ENCODE measurements at places on chromosomes 4 and X. TPM values are rescaled to one million over a fixed set of nuclear protein-coding genes. Genes with fewer than 3 reads are reported as not detected.

Gene COL4A5
- 75.1 TPM for total RNA-seq

Gene LGI2
- 0.33 TPM for total RNA-seq

Gene DCAF12L2
- total RNA-seq = 0.29 TPM

- no peak for DNase-seq
Measured at GRCh38 chr4:73006286-73006990, 63.1 kb downstream of the COX18 start.

DNA sequence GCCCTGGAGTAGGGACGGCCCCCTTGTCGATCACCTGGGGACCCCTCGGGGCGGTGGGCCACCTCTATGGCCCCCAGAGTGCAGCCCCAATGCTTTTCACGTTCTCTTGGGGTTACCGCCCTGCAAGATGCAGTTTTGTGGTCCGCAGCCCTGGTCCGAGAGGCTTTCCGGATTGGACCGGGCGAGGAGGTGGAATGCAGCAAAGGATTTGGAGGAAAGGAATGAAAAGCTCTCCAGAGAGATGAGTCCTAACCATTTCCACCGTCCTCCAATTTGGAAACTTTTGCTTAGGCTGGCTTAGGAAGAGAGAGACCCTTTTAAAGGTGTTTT is 601 bp downstream of the SLC25A43 start:
- DNase-seq = no peak

DNA sequence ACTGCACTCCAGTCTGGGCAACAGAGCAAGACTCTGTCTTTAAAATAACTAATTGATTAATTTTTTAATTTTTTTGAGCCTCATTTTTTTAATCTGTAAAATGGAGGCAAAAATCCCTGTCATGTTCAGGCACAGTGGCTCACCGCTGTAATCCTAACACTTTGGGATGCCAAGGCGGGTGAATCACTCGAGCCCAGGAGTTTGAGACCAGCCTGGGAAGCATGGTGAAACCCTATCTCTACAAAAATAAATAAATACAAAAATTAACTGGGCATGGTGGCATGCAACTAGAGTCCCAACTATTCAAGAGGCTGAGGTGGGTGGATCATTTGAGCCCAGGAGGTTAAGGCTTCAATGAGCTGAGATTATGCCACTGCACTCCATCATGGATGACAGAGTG is 15.4 kb downstream of the AMTN start:
- DNase-seq = no peak

- DNase-seq = no peak
Measured at GRCh38 chrX:77962068-77962902, 7.2 kb downstream of the PGAM4 start.

- DNase-seq = no peak
Measured at GRCh38 chr4:82776925-82777542, 21.6 kb downstream of the SCD5 start.

DNA sequence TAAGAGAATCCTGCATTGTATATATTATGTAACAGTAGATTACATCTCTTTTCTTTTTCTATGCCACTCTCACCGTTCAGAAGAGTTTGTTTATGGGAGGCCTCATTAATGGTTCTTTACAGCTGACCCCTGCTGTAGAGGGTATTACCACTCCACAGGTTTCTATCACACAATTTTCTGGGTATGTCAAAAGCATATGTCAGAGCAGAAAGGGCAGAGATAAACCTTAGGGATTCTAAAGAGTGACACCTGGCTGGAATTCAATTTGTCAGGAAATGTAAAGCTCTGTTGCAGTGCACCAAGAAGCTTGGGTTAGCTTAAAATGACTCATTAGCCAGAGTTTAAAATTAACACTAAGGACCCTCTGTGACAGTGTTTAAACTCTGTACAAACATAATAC is 658.7 kb downstream of the PCDH18 start:
- DNase-seq = no peak

- DNase-seq = no peak
Measured at GRCh38 chr4:56215141-56215783, 172.0 kb downstream of the AASDH start.

DNA sequence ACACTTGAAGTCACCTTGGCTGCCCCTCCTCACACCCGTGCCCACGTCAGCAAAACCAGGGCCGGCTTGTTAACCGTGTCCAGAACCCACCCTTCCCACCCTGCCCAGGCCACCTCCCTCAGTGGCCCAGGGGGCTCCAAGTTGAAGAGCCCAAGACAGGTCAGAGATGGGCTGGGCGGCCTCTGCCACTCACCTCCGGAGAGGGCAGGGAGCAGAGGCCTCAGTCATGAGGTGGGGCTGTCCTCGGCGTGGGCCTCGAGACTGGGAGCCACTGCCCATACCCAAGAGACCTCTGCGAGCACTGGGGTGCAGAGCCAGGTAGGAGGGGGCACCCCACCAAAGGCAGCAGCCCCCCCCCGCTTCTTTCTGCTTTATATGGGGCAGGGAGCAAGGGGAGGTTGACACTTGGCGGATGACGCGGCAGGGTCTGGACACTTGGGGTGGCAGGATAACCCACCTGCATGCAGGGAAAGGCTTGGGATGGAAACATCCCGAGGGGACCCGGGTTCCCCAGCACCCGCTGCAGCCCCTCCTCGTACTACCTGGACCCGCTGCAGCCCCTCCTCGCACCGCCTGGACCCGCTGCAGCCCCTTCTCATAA is 38.0 kb upstream of the SPON2 start:
- DNase-seq = no peak

DNA sequence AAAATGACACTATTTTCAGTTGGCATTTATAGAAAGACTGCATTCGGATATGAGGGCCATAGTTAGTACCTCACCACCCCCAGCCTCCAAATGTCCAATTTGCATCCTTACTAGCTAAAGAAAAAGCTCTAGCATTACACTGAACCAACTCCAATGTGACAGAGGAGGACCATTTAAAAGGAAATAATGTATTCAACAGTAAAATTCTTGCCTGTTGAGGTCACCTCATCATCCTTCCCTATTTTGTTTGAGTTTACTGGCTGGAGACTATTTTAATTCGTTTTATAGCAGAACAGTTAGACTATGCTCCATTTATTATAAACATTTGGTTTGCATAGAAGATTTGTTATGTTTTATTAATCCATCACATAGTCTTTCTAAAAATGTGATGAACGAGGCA is 88.2 kb upstream of the PPARGC1A start:
- no peak for DNase-seq

- DNase-seq = no peak
Measured at GRCh38 chrX:120740072-120740471, 110.2 kb upstream of the C1GALT1C1 start.

DNA sequence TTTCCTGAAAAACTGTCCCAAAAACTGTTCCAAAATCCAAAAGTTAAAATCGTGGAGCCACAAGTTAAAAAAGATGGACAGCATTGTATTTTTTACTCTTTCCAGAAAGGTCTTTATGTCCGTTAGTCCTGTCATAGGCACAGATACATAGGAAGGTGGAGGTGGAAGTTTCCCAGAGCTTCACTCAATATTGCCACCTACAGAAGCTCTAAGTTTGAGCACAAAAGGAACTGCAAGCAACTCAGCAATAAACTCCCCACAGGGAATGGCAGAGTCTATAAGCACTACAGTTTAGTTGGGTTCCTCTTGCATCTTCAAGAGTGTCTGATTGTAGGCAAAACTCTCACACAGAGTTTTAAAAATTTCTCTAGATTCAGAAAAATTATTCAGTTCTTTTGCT is 22.0 kb upstream of the UGT2B4 start:
- DNase-seq = no peak

DNA sequence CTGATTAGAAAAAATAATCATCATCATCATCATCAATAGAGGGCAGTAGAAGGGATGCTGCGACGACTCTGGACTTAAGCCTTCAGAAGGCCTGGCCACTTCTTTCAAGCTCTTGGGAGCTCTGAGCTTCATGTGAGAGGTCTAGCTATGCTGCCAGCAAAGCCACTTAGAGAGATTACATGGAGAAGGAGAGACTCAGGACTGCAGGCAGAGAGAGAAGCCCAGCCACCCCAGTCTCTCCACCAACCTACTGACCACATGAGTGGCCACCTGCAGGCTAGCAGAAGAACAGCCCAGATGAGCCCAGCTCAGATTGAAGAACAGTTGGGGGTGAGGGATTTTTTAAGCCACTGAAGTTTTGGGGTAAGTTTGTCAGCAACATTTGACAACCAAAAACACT is 17.1 kb upstream of the TMEM150C start:
- DNase-seq = no peak

DNA sequence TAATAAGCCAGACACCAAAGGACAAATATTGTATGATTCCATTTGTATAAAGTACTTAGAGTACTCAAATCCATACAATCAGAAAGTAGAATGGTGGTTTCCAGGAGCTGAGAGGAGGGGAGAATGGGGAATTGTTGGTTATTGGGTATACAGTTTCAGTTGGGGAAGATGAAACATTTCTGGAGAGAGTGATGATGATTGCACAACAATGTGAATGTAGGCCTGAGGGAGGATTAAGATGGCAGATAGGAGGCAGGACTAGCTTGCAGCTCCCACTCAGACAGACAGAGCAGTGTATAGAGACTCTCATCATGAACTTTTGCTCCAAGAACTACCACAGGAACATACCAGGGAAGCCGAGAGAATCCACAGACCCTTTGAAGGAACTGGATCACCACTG is 75.7 kb upstream of the PAK3 start:
- no peak for DNase-seq

- no peak for DNase-seq
Measured at GRCh38 chrX:34197946-34198345, 65.8 kb upstream of the FAM47A start.

DNA sequence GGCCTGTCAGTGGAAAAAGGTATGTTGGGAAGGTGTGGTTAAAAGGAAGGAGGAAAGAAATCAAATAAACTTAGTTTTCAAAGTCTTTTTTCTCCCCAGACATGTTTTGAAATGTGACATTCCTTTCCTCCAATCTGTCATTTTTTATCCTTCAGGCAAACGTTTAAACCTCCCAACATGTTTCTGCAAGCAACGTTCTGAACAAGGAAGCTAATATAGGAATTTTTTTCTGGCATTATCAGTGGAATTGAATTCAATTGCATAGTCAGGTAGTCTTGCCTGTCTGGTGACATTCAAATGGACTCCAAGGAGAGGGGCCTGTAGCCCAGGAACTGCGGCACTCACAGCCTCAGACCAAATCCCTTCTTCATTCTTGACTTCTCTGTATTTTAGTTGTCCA is 30.0 kb upstream of the RASSF6 start:
- DNase-seq = no peak
